ENCODE measurements at places on chromosomes 1 and 21. TPM values are rescaled to one million over a fixed set of nuclear protein-coding genes. Genes with fewer than 3 reads are reported as not detected.

- DNase-seq, result no peak
These were observed 24.9 kb downstream of the ZNF281 start for GRCh38 chr1:200384818-200385390.

DNA sequence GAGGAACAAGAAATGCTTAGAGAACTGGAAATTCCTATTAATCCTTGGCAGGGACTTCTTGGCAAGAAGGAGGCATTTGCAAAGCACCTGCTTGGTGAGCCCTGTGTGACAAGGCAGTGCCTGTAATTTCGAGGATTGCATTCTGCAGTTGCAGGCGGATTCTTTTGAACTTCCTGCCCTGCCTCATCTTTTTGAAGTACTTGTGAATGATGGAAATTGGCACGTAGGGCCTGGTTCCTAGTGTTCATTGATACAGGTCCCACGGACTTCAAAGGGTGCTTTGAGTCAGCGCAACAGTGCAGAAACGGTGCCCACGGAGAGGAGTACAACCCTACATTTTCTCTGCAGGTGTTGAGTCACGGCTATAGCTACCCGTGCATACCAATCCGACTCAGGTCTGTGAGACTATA lies 6.4 kb downstream of the HUNK start:
- DNase-seq, result no peak

DNA sequence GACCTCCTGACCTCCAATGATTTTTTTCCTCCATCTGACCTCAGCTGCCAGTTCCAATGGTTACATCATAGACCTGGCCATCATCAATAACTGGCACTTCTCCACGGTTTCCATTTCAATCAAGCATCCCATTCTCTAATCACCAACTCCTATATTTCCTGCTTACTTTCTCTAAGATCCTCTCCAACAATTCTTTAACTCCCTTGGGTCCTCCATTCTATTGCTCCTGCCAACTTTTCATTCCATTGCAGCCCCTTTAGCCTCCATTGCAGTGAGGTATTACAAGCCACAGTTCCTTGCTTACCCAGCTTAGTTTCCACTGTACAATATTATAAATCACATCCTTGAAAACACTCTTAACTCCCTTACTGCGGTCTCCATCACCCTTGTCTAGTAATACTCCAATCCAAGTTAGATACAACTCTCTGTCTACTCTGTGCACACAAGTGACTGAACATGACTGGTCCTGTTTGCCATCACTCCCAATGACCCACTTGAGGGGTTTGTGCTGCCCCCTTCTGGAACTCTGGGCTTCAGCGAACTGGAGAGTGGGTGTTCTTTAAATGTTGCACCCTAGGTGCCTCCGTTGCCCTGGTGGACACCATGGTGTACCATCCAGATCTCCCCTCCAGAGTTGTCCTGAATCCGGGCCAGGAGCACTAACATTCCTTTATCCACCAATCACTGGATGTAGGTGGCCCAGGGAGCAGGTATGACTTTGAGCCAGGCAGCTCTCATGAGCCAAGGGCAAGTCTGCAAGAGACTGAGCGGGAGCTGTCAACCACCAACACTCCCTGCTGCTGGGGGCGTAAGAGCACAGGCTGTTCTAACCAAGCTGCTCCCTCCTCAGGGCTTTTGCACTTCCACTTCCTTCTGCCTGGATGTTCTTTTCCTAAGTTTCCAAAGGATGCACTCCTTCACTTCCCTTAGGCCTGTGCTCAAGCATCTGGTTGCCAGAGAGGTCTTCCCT lies 3.7 kb upstream of the FNDC7 start:
- DNase-seq, result no peak

Gene ADAM30
- not detected for total RNA-seq

Gene MFAP2
- total RNA-seq, result 7.3 TPM

All from suprapubic skin (tissue), 4 donors.